ENCODE measurements at places on chromosomes 16 and 17. TPM values are rescaled to one million over a fixed set of nuclear protein-coding genes. Genes with fewer than 3 reads are reported as not detected.

The TMEM92 gene
- total RNA-seq = not detected

The GPRC5B gene
- total RNA-seq = 81.4 TPM

The CHST4 gene
- not detected for total RNA-seq

The GPRC5C gene
- 22.2 TPM for total RNA-seq
